ENCODE measurements at places on chromosomes 16 and 17. TPM values are rescaled to one million over a fixed set of nuclear protein-coding genes. Genes with fewer than 3 reads are reported as not detected.

DNA sequence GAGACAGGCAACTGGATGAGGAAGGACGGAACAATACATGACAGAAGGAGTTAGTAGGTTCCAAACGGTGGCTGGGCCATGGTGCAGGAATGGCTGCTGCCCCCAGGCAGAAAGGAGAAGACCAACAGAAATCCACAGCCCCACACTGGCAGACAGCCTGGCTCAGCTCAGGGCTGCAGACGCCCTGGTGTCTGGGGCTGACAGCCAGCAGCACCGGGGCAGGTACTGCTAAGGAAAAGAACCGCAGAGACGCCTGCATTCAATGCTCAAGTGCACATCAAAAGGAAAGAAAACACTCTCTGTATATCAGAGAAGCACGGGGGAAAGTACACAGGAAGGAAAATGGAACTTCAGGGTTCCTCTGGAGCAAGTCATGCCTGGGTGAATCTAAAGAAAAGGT lies 53.4 kb downstream of the GAS7 start:
- H3K36me3 ChIP-seq, result no peaks in the 10 kb centered on the region
- H3K4me1 ChIP-seq, result no peaks in the 10 kb centered on the region
- DNase-seq, result no peak
- H3K4me3 ChIP-seq, result no peak overlapping the region

- peak; percentile 27 for DNase-seq
- peaks cover 23% of the 10 kb centered on the region for H3K36me3 ChIP-seq
- H3K27me3 ChIP-seq, result no peaks in the 10 kb centered on the region
Measured at GRCh38 chr17:35372846-35373533, 431 bp downstream of the SLFN11 start.

- H3K4me3 ChIP-seq, result no peak overlapping the region
- no peaks in the 10 kb centered on the region for H3K36me3 ChIP-seq
- no peak overlapping the region for H3K27ac ChIP-seq
- H3K27me3 ChIP-seq, result no peaks in the 10 kb centered on the region
- no peaks in the 10 kb centered on the region for H3K4me1 ChIP-seq
Measured at GRCh38 chr16:31400191-31400590, 7.1 kb downstream of the ITGAD start.

DNA sequence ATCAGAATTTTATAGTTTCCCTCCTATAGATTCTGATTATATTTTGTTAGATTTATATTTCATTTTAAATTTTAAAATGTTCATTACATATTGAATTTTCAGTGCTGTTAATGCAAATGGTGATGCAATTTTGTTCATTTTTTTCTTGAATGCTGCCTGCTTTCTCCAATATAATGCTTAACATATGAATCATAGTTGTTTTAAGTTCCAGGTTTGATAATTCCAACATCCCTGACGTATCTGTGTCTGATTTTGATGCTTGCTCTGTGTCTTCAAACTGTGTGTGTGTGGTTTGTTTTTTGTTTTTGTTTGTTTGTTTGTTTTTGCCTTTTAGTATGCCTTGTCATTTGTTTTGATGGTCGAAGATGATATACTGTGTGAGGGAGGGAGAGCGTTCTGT lies 134.7 kb upstream of the ELAC2 start:
- no peaks in the 10 kb centered on the region for H3K27me3 ChIP-seq
- no peaks in the 10 kb centered on the region for H3K36me3 ChIP-seq
- DNase-seq, result no peak
- no peak overlapping the region for H3K4me3 ChIP-seq
- no peaks in the 10 kb centered on the region for H3K4me1 ChIP-seq

GRCh38 chr17:30541802-30542201 lies 64.6 kb downstream of the GOSR1 start:
- no peaks in the 10 kb centered on the region for H3K4me1 ChIP-seq
- DNase-seq, result no peak
- H3K4me3 ChIP-seq, result no peak overlapping the region
- no peaks in the 10 kb centered on the region for H3K36me3 ChIP-seq
- no peak overlapping the region for H3K27ac ChIP-seq

DNA sequence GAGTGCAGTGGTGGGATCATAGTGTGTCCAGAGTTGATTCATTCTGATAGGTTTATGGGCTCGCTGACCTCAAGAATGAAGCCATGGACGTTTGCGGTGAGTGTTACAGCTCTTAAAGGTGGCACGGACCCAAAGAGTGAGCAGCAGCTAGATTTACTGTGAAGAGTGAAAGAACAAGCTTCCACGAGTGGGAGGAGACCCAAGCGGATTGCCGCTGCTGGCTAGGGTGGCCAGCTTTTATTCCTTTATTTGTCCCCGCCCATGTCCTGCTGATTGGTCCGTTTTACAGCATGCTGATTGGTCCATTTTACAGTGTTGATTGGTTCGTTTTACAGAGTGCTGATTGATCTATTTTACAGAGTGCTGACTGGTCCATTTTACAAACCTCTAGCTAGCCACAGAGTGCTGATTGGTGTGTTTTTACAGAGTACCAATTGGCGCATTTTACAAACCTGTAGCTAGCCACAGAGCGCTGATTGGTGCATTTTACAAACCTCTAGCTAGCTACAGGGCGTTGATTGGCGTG lies 17.5 kb downstream of the CACNG4 start:
- no peak for DNase-seq
- H3K27ac ChIP-seq, result no peak overlapping the region
- no peaks in the 10 kb centered on the region for H3K4me1 ChIP-seq
- no peaks in the 10 kb centered on the region for H3K36me3 ChIP-seq
- no peaks in the 10 kb centered on the region for H3K27me3 ChIP-seq

GRCh38 chr16:78005881-78006280 lies 16.5 kb upstream of the CLEC3A start:
- H3K36me3 ChIP-seq, result no peaks in the 10 kb centered on the region
- H3K4me1 ChIP-seq, result no peaks in the 10 kb centered on the region
- no peaks in the 10 kb centered on the region for H3K27me3 ChIP-seq
- H3K27ac ChIP-seq, result no peak overlapping the region
- no peak for DNase-seq
- no peak overlapping the region for H3K4me3 ChIP-seq

Gene CHRNE
- total RNA-seq, result 0.21 TPM

Gene ALOXE3
- total RNA-seq, result not detected

Gene TMC5
- total RNA-seq, result 1.0 TPM

Gene KRT40
- 0.98 TPM for total RNA-seq
